ENCODE measurements at places on chromosomes 6 and 20. TPM values are rescaled to one million over a fixed set of nuclear protein-coding genes. Genes with fewer than 3 reads are reported as not detected.

DNA sequence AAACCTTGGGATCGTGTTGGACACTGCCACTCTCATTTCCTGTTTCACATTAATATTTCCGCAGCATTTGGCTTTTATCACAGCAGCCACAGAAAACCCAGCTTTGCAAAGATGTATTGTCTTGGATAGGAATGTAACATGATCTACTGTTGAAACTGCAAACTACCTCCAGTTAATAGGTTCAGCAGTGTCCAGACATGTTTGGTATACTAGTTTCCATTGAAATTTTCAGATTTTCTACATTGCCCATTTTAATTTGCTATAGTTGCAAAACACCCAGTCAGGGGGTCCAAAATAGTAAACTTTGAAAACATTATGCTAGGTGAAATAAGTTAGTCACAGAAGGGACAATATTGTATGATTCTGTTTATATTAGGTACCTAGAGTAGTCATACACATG lies 3.3 kb downstream of the ANKRD6 start:
- H3K36me3 ChIP-seq, result no peaks in the 10 kb centered on the region
- peaks cover 29% of the 10 kb centered on the region for H3K4me1 ChIP-seq
- peaks cover 22% of the 10 kb centered on the region for H3K27me3 ChIP-seq
- H3K27ac ChIP-seq, result no peak overlapping the region
- H3K4me3 ChIP-seq, result peak overlapping the region; percentile 19

- H3K27ac ChIP-seq, result no peak overlapping the region
- H3K27me3 ChIP-seq, result no peaks in the 10 kb centered on the region
- no peak for DNase-seq
Measured at GRCh38 chr6:50333696-50334095, 284.0 kb upstream of the DEFB112 start.

DNA sequence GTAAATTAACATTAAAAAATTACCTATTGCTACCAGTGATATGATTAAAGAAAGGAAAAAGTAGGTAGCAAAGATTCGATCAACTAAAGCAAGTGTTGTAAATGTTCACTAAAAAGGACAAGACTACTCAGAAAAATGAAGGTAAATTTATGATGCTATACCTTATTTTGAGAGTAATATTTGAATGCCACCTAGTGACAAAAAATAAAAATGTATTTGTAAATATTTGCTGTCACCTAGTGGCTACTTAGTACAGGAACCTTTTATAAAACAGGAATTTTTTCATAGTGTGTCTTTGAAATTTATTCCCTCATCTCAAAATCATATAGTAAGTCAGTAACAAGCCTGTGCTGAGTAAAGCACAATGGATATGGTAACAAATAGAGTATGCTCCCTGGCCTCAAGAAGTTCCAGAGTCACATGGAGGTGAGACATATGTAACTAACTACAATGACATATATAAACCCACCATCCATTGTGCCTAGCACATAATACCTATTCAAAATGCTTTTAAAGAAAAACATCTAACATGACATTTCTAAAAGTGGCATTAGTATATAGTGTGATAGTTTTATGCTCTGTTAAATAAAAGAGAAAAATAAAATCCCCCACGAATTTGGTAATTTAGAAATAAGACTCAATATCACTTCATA lies 193.1 kb upstream of the SIM1 start:
- no peaks in the 10 kb centered on the region for H3K4me1 ChIP-seq
- no peak overlapping the region for H3K27ac ChIP-seq
- no peaks in the 10 kb centered on the region for H3K36me3 ChIP-seq
- H3K4me3 ChIP-seq, result no peak overlapping the region
- no peak for DNase-seq
- no peaks in the 10 kb centered on the region for H3K27me3 ChIP-seq

DNA sequence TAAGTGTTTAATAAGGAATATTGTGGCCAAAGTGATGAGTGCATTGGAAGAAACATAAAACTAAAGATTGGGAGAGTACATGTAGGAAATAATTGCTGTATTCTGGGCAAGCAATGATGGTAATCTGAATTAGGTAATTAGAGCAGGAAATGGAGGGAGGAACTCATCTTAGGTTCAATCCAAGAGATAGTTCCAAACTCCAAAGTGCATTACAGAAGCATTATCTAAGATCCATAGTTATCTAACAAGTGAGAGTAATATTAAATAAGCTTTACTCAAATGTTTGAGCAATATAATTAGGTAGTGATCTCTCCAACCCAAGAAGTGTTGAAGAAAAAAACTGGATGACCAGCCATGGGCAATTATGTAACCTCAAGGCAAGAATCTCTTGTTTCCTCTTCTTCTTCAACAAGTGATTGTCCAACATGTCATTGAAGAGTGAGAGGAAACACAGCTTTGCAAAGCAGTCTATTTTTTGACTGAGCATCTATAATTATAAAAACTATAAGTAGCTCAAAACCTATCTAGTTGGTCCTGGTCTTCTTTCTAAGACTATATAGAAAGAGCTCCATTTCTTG lies 181.2 kb upstream of the TNFAIP3 start:
- H3K4me3 ChIP-seq, result no peak overlapping the region
- no peaks in the 10 kb centered on the region for H3K36me3 ChIP-seq
- no peaks in the 10 kb centered on the region for H3K4me1 ChIP-seq
- no peaks in the 10 kb centered on the region for H3K27me3 ChIP-seq
- H3K27ac ChIP-seq, result no peak overlapping the region
- no peak for DNase-seq

- no peak overlapping the region for H3K4me3 ChIP-seq
- H3K36me3 ChIP-seq, result no peaks in the 10 kb centered on the region
- no peaks in the 10 kb centered on the region for H3K27me3 ChIP-seq
- H3K27ac ChIP-seq, result no peak overlapping the region
Measured at GRCh38 chr6:89518352-89519055, 85.6 kb downstream of the ANKRD6 start.

GRCh38 chr6:158803733-158804143 lies 15.4 kb downstream of the EZR start:
- no peaks in the 10 kb centered on the region for H3K27me3 ChIP-seq
- H3K27ac ChIP-seq, result peak overlapping the region; percentile 64
- no peaks in the 10 kb centered on the region for H3K36me3 ChIP-seq
- H3K4me3 ChIP-seq, result no peak overlapping the region
- peaks cover 41% of the 10 kb centered on the region for H3K4me1 ChIP-seq

- H3K36me3 ChIP-seq, result no peaks in the 10 kb centered on the region
- no peak overlapping the region for H3K4me3 ChIP-seq
- peaks cover 9% of the 10 kb centered on the region for H3K4me1 ChIP-seq
- DNase-seq, result no peak
Measured at GRCh38 chr6:17724341-17724740, 17.6 kb upstream of the NUP153 start.

Gene QKI
- 260 TPM for total RNA-seq

Gene LBP
- not detected for total RNA-seq

Measured in neural crest cell (in vitro differentiated cells).